ENCODE measurements at places on chromosomes 16 and 17. TPM values are rescaled to one million over a fixed set of nuclear protein-coding genes. Genes with fewer than 3 reads are reported as not detected.

- peak; percentile 50 for DNase-seq
Observed at GRCh38 chr17:37702598-37702997, 42.3 kb downstream of the HNF1B start.

The DNAH9 gene
- total RNA-seq = not detected

The HSPB9 gene
- not detected for total RNA-seq

DNA sequence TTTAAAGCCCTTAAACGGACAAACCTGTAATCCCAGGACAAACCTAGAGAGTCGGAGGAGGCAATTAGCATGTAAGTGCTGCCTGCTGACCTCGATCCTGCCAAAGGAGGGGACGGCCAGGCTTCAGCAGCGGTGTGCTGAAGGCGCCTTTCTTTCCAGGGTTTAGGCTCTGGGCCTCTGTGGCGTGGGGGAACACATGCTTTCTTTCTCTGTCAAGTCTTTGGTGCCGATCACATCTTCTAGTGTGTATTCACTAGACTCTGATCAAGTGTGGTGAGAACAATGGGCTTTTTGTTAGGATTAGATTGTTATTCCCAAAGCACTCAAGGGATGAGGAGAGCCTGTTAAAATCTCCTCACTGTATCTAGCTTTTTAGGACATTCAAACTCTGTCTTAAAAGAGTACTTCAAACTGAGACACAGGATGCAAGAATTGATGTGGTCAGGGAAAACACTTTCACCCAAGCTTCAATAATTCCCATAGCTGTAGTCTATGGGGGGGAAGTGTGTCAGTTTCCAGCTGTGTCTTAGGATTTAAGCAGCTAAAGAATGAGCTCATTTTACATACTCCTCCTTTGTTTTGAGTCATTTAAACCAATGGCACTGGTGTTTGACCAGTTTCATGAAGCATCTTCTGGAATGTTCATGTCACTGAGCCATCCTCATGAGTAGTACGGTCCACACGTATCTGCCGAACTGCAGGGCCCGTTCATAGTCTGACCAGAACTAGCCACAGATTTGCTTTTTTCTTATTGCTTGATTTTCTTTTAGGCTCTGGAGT is 51.2 kb downstream of the RPA1 start:
- DNase-seq = no peak

DNA sequence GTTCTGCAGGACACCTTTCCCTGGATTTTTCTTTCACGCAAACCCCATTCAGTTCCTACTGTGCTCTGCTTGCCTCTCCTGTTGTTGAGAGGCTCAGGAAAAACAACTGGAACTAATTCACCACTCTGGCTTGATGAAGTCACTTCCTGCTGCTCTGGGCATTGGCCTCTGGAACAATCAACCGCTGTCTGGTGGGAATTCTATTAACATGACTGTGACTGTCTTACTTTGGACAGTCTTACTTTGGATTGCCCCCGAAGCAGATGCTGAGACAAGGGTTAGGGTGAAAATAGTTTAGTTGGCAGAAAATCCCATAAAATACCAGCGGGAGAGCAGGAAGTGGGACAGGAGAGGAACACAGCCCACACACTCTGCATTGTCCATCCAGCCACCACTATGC is 90.0 kb upstream of the HSBP1 start:
- DNase-seq = peak; percentile 89

The NPW gene
- total RNA-seq = not detected

The PYY gene
- total RNA-seq = not detected

GRCh38 chr17:5511401-5512225 is 25.2 kb downstream of the MIS12 start:
- no peak for DNase-seq

DNA sequence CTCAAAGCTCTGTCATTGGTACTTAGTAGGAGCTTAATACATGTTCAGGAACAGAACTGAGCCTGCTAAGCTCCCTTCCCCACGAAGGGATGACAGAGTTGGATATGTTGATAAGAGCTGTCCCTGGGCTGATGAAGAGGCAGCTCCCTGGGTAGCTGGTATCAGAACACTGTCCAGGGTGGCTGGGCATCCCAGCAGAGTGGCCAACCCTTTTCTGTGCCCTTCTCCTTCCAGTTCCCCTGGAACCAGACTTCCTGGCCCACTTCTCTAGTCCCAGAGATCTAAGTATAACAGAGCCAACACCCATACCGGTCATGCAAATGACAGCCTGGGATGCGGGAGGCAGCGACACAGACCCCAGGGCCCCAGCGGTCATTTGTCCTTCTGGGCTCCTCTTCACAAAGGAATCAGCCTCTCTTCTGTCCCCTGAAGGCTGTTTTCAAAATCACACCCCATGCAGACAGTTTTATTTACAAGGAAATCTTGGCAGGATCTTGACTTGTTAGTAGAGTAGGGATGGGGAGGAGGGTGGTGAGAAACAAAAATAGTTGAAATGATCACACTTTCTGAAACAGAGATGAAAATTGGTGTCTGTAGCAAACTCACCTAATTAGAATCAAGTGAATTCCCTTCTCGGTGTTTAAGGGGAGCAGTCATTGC is 1.4 kb upstream of the RHBDL3 start:
- peak; percentile 22 for DNase-seq

GRCh38 chr16:19292186-19292585 is 6.7 kb downstream of the CLEC19A start:
- DNase-seq = no peak

GRCh38 chr16:85571563-85571812 is 41.6 kb upstream of the GSE1 start:
- no peak for DNase-seq

DNA sequence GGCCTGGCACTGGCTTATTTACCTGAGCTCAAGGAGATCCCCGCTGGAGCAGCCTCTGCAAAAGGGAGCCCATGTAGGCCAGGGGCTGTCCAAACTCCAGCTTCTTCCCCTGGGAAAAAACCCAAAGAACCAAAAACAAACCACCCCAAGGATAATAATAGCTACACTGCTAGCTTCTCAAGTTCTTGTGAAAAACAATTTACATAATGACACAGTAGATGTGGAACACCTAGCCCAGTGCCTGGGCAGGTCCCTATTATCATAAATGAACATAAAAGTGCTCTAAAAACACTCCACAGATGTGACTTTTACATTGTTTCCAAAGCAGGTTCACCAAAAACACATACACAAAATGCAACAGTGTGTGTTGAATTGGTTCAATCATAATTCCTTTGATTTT is 27.3 kb downstream of the CENPV start:
- no peak for DNase-seq

DNA sequence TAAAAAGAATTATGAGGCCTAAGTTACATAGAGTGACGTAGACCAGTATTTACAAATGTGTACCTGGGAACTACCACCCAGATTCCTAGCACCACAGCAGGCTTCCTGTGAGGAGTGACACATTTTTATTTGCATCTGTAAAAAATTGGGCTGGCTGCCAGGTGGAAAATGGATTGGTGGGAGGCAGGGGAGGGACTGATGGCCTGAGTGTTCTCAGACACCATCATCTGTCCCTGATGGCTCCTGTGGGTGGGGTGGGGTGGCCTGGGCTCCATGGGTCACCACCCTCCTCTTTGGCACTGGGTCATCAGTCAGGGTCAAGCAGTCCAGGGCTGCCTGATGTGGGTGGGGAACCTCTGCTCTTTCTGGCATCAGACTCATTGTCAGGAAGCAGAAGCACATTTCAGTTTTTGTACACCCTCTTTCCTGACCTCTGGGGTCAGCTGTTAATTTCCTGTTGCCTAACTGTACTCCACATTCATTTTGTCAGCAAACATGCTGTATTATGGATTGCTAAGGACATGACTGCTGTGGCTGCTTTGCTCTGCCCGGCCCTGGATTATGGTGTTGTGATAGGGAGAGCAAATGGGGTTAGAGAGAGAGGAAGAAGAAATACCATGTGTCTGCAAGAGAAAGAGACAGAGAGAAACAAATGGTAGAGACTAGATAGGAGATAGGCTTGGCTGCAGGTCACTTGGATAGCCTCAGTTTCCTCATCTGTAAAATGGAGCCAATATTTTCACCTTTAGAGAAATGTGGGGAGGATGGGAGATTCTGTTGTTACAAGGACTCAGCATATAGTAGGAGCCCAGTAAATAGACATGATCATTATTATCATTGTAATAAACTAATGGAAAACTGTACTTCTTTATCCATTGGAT is 11.6 kb upstream of the MFAP4 start:
- DNase-seq = peak; percentile 31

The CMTM2 gene
- not detected for total RNA-seq

The IL32 gene
- total RNA-seq = 51.5 TPM

- DNase-seq = peak; percentile 30
Observed at GRCh38 chr17:30271102-30271501, 20.6 kb downstream of the BLMH start.

DNA sequence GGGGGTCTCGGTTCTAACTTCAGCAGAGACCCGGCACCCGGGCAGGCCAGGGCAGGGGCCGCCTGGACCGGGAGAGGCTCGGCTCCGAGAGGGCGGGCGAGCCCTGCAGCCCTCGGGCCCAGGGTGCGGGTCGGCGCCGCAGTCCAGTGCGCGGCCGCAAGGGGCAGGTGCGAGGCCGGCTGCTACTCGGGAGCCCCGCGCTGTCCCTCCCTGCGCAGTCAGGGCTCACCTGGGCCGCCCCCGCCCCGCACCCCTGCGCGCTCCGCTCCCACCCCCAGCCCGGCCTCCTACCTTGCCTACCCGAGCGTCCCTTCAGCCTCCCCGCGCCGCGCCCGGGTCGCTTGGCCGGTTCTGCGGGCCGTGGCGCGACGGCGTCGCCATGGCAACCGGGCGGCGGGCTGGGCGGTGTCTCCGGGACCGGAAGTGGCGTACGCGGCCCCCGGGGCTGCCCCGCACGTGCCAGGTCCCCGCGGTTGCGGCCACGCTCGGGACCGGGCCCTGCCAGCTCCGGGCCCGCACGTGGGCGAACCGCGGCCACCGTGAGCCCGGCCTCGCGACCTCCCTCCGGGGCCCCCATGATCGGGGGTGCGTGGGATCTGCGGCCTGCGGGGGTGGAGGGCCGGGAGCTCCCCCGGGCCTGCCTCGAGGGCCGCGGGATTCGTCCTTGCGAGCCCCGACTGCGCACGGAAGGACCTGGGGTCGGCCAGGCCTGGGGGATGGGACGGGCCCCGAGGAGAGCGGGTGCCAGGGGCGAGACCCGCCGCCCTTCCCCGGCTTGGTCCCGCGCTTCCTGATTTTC is at the start of gene CYB561:
Gene CYB561, minus strand, starts transcription at position 353 of the 799 bp plus-strand sequence. CDS start 8,759 bp downstream, outside the sequence.
- peak; percentile 60 for DNase-seq

Measured in M059J (cell line).